ENCODE measurements at places on chromosomes 3 and 15.

DNA sequence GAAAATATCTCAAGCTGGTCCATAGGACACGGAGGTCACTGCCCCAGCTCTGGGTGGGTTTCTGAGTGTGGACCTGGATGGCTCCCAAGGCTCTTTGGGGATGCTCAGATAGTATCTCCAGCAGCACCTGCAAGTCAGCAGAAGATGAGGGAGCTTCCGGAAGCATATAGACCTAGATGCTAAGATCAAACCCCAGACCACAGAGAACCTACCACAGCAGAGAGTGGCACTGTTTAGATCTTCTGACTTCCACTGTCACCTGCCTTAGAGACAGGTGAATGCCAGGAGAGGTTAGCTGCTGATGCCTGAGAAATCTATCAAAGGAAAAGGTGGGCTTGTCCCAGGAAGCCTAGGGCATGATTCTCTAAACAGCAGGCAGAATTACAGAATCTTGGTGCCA is 105.7 kb upstream of the TRPM1 start:
- no peaks in the 10 kb centered on the region for H3K36me3 ChIP-seq
- no peak overlapping the region for H3K4me3 ChIP-seq

DNA sequence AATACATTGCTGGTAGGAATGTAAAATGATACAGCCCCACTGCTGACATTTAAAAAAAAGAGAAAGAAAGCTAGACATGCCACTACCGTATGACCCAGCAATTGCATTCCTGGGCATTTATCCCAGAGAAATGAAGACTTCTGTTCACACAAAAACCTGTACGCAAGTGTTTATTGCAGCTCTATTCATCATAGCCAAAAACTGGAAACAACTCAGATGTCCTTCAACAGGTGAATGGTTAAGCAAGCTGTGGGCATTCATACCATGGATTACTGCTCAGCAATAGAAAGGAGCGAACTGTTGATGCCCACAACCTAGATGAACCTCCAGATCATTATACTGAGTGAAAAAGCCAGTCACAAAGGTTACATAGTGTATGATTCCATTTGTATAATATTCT is 132.5 kb downstream of the MAP2K5 start:
- peaks cover 16% of the 10 kb centered on the region for H3K4me1 ChIP-seq
- no peak for DNase-seq

GRCh38 chr3:25582242-25582641 is 82.5 kb downstream of the TOP2B start:
- H3K36me3 ChIP-seq = no peaks in the 10 kb centered on the region
- DNase-seq = peak; percentile 26
- H3K4me1 ChIP-seq = peaks cover 39% of the 10 kb centered on the region

DNA sequence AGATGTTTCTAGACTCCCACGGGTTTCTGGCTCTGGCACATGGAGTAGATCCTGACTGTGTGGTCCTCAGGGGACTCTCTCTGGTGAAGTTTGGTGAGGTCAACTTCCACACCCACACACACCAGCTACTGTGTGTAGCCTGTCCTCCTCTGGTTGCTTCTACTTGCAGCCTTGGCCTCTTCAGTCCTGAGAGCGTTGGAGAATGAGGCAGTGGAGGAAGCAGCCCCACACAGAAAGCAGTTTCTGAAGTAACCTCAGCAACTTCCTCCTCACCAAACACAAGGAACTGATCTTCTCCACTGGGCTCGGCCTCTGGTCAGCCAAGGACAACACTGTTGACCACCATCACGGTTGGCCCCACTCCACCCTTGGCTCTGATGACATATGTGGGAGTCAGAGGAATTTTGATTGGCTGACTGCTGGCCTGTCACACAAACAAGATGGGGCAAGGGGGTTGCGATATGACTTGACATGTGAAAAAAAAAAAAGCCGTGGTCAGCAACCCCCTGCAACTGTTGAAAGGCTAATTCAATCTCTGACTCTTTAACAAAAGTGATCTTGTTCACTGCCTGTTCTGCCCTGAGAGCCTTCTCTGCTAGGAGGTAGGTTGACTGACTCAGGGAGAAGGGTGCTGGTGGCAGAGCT is 19.6 kb downstream of the CD86 start:
- peak overlapping the region; percentile 52 for H3K27ac ChIP-seq
- no peak for DNase-seq
- no peaks in the 10 kb centered on the region for H3K27me3 ChIP-seq
- peaks cover 5% of the 10 kb centered on the region for H3K4me1 ChIP-seq
- H3K36me3 ChIP-seq = no peaks in the 10 kb centered on the region

- no peaks in the 10 kb centered on the region for H3K36me3 ChIP-seq
- H3K27me3 ChIP-seq = no peaks in the 10 kb centered on the region
- no peak for DNase-seq
- peak overlapping the region; percentile 50 for H3K4me3 ChIP-seq
- H3K27ac ChIP-seq = no peak overlapping the region
Observed at GRCh38 chr15:58228718-58229117, 90.5 kb downstream of the AQP9 start.
